ENCODE measurements at places on chromosomes 6 and 20. TPM values are rescaled to one million over a fixed set of nuclear protein-coding genes. Genes with fewer than 3 reads are reported as not detected.
A peak's percentile ranks its signal among the peaks of the same experiment; 100 is the strongest.

Gene PPP1R14C
- 17.0 TPM for total RNA-seq

Gene C6orf141
- 2.4 TPM for total RNA-seq

Gene PRICKLE4
- 0.52 TPM for total RNA-seq

GRCh38 chr6:148370176-148370575, 27.5 kb downstream of the SASH1 start:
- no peak for DNase-seq

- peak; percentile 71 for DNase-seq
Observed at GRCh38 chr6:134534708-134535149, 216.8 kb upstream of the SGK1 start.

DNA sequence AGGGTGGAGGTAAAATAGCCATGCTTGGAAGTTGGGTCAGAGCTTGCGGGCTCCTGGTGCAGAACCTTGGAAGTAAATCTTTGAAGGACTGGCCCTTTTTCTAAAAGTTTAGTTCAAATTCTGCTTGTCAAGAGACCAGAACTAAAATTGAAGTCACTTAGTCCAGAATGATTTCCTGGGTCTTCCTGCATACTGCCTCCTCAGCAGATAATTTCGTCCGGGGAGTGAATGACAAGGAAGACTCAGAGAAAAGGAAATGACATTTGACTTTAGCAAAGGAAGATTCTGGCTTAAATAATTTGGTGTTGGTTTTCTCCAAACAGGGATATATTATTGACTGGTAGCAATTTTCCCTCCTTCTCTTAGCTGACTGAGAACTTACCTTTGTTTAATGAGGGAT, 1.2 kb downstream of the TM9SF4 start:
- DNase-seq = no peak
